ENCODE measurements at places on chromosomes 11 and 22.
A peak's percentile ranks its signal among the peaks of the same experiment; 100 is the strongest.

- DNase-seq = no peak
Observed at GRCh38 chr11:7435176-7435575, 50.1 kb upstream of the OLFML1 start.

GRCh38 chr11:7031471-7031871 is 11.2 kb downstream of the NLRP14 start:
- no peak for DNase-seq

DNA sequence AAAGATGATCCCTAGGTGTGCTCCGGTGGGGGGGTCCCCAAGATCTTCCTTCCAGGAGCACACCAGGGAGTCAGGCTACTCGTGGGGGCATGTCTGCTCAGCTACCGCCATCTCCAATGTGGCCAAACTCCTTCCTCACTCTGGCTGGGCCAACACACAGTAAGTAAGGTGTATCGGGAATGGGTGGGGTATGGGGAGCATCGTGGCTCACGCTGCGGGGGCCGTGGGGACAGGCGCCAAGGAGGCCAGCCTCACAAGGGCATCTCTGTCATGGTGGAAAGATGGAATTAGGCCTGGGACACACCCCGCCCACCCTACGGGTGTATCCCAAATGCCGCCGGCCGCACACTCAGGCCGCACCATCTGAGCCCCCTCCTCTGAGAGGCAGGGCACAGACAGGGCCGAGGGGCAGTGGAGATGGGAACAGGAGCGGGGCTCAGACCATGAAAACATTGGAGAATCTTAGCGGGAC is 8.3 kb downstream of the IGF2 start:
- no peak for DNase-seq

DNA sequence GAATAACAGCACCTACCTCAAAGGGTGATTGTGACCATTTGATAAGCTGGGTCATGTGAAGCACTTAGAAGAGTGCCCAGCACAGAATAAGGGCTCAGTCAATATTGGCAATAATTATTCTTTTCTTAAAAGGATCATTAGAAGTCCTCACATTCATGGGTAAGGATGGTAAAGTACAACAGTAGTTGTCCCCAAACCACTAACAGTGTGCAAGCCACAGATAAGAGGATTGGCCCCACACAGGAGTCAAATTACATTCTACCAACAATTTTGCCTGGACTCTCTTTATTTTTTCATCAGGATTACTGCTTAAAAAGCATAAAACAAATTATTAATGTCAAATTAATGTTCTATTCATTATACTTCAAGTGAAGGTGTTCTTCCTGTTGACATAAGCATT is 271.5 kb upstream of the PDGFD start:
- DNase-seq = no peak

- no peak for DNase-seq
Observed at GRCh38 chr11:75240311-75241035, at the start of gene TPBGL. Gene TPBGL (plus strand): TSS chr11:75240774. CDS start chr11:75241050, 276 bp downstream.

GRCh38 chr22:28417431-28417830 is 262.2 kb downstream of the TTC28 start:
- no peak for DNase-seq

- no peak for DNase-seq
Observed at GRCh38 chr22:29171721-29172120, 34.0 kb upstream of the EMID1 start.

DNA sequence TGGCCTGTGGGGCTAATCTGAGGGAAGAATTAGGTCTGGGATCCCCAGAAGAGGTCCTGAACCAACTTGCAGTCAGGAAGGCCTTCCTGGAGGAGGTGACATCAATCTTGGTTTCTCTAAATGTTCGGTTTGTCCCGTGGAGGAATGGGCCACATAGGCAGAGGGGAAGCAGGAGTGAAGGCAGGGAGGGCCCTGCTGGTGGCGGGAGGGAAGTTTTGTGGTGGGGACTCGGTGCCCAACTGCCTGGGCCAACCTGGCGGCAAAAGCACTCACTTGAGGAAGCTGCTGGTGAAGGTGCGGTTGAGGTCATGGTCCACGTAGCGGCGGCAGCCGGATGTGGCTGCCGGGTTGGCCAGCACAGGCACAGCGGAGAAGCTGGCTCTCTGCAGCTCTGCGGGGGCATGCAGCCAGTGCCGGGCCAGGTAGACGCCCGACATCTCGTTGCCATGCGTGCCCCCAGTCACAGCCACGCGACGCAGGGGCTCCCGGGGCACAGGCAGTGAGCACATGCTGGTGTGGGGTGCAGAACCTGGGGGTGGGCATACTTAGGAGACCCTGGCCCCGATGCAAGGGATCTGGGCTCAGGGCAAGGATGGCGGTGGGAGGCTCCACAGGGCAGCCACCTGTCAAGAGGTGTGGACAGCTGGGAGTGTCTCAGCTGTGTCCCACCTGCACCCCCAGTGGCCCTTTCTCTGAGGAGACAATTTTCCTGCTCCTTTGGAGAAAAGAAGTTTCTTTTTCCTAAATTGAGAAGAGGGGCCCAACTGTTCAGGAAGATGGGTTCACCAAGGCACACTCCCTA is 3.8 kb downstream of the ACY3 start:
- DNase-seq = no peak

DNA sequence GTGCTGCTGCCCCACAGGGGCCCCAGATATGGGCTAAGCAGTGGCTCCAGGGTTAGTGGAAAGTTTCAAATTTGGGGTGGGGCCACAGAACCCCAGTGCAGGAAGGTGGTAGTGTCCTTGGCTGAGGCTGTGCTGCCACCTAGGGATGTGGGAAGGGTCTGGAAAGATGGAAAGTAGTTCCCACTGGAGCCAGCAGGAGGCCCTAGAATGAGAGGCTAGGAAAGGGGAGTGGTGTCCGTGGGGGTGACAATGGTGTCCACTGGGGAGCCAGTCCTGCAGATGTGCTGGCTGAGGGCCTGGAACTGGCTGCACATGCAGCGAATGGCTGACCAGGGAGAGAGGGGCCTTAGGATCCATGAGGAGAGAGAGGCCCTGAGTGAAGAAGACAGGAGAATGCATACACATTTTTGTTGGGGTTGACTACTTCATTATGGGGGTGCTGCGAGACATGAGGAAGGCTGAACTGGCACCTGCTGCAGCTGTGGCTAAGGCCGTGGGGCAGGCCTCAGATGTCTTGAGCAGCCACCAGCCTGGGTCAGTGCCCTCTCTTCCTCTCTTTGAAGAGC is 21.1 kb downstream of the RFPL3 start:
- DNase-seq = no peak

DNA sequence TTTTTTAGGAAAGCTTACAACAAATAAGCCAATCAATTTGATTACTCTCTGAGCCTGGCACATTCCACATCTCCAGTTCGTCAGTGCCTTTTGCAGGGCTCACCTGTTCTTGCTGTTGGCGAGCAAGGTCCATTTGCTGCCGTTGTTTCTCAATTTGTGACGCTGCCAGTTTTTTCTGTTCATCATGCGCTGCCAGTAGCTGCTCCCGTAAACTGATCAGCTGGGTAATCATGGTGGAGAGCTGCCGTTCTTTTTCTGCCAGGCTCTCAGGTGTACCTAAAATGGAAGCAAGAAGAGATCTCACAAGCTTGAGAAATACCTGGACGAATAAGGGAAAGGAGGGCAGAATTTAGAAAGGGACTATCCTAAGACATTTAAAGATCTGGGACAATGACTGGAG is 169.7 kb downstream of the SOX6 start:
- no peak for DNase-seq

- DNase-seq = no peak
Observed at GRCh38 chr11:97754976-97755375, 1265.8 kb upstream of the CNTN5 start.

- DNase-seq = no peak
Observed at GRCh38 chr11:86553265-86553664, 119.2 kb downstream of the ME3 start.

GRCh38 chr11:123527947-123528346 is 97.9 kb downstream of the GRAMD1B start:
- no peak for DNase-seq

- no peak for DNase-seq
Observed at GRCh38 chr11:78572394-78572793, 2.3 kb downstream of the NARS2 start.

DNA sequence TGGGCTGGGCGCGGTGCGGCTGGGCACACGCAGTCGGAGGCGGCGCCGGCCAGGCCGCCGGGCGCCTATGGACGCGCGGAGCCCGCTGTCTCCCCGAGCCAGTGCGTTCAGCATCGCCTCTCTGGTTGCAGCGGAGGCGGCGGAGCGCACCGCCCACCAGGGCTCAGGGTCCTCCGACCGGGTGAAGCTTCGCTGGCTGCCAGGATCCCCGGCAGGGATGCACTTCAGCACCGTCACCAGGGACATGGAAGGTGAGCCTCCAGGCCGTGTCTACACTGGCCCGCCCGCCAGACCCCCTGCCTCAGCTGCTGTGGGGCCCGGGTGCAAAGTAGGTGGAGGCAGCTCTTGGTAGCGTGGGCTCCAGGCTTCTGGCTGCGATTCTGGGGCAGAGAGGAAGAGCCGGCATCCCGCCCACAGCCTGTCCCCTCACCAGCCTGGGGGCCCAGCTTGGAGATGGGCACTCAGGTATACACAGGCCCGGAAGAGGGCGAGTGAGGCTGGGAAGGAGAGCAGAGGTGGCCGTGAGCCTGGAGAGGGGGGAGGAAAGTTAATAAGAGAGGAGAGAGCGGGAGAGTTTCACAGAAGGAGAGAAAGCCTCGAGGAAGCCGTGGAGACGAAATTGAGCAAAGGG is 1.0 kb upstream of the TBX1 start:
- no peak for DNase-seq

DNA sequence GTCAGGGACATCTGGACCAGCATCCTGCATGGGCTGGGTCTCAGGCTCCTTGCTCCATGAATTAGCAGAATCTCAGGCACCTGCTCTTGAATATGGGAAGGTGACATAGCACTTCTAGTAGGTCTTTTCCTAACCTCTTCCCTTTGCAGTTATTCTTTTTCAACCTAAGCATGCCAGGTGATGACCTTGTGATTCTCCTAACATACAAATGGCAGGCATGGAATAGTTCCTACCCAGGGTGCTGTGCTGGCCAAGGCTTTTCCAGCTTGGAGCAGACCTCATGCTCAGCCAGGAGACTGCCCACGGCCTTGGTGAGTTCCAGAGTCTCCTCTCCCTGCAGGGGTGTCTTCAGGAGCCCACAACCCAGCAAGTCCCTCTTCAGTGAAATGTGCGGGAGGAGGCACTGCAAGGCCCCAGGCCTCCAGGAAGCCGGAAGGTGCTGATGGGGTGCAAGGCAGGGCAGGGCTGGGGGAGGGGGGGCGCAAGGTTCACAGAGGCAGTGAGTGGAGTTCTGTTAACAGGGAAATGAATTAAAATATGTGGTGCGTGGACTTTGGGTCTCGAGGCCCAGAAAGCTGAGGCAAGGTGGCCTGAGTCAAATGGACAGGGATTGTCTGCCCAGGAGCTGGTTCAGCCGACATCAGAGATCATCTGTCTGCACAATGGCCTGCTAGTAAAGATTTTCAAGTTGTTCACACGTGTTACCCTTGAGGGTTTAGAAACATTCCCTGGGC is 75.9 kb upstream of the SEPTIN5 start:
- DNase-seq = no peak

- no peak for DNase-seq
Observed at GRCh38 chr22:29306175-29306834, at the start of gene GAS2L1. Gene GAS2L1 (plus strand): TSS chr22:29306650. CDS start chr22:29308106, 1,456 bp downstream.

GRCh38 chr11:131951121-131951520 is 580.7 kb downstream of the NTM start:
- DNase-seq = peak; percentile 38

DNA sequence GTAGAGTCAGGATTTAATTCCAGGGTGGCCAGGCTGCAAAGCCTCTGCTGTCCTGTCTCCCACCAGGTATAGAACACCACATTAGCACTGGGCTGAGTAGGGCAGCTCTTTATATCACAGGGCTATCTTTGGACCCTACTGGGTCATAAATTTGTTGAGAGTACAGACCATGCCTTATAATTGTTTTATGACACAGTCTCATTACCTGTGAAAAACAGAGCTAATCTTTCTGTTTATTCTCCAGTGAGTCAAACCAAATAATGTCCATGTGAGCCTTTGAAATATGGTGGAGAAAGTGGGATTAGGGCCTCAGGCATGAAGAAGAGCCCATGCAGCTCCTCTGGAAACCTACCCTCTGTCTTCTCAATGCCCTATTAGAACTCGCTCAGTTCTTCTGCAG is 49.6 kb upstream of the KIRREL3 start:
- no peak for DNase-seq

DNA sequence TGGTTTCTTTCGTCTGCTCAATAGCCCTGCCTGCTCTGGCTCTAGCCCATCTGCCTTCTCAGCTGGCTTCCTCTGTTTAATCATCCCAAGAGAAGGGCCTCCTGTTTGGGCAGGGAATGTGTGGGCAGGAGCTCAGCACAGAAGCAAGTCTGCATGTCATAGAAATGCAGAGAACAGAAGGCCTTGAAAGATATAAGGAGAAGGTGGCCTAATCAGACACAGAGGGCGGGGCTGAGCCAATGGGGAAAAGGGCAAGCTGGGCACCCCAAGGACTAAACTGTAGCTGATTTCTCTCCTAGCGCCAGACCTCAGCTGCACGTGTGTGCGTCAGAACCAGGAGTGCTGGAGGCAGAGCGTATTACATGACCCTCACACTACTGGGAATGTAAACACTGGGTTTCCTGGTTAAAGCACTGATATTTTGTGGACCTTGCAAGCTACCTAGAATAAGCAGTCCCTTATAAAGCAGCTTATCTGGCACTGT is 7.6 kb upstream of the CCKBR start:
- peak; percentile 56 for DNase-seq

DNA sequence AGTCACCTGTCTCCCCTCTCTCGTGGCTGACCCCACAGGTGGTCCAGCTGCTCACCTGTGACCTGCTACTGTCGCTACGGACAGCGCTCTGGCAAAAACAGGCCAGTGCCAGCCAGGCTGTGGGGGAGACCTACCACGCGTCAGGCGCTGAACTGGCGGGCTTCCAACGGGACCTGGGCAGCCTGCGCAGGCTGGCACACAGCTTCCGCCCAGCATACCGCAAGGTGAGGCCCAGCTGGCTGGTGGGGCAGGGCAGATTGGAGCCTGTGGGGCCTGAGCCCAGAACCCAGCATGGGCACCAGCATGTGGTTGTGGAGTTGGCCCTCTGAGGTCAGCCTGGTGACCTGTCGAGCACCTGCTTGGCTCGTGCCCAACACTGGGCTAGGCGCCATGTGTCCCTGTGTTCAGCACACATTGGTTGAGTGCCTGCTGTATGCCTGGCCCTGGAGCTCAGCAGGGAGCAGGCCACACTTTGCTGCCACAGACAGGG is 11.9 kb downstream of the SHISA8 start:
- peak; percentile 86 for DNase-seq

GRCh38 chr11:17005646-17006045 is 8.6 kb downstream of the PLEKHA7 start:
- DNase-seq = no peak

- DNase-seq = no peak
Observed at GRCh38 chr11:81916451-81916850, 817.2 kb downstream of the FAM181B start.

Data from cerebellum (tissue), 4 donors.